ENCODE measurements at places on chromosomes 4 and X.

GRCh38 chr4:88211473-88212252 lies 53.2 kb upstream of the ABCG2 start:
- peak; percentile 61 for DNase-seq

GRCh38 chr4:83150653-83151330 lies 36.3 kb upstream of the PLAC8 start:
- DNase-seq, result no peak

DNA sequence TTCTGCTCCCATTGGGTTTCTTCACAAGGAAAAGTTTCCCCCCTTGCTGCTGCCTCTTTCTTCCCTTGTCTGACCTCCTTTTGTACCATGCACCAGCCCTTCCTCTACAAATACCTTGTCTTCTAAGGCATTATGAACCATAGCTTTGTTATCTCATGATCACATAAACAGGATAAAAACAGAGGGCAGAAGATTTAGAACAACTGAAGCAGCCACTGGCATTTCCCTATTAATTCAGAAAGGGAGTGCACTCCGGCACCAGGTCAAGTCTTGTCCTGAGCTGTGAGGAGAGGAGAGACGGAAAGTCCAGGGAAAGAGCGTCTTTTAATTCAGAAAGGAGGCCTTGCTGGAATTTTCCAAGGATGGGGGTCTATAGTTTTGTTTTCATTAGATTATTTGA lies 281.7 kb downstream of the RCHY1 start:
- no peak for DNase-seq

- DNase-seq, result no peak
Measured at GRCh38 chrX:31847773-31848172, 775.9 kb upstream of the FTHL17 start.

Measured in globus pallidus (tissue), 1 donor.